Hematopoietic multipotent progenitor cell treated with erythropoietin and hydrocortisone succinate and interleukin-3 and kit ligand, for 17 days (in vitro differentiated cells): ENCODE measurements at places on chromosomes 5 and 9.

GRCh38 chr5:140926443-140927227 is 536 bp downstream of the PCDHAC1 start:
- no peak for DNase-seq

GRCh38 chr5:89471541-89471940 is 588.6 kb upstream of the MEF2C start:
- DNase-seq = no peak

DNA sequence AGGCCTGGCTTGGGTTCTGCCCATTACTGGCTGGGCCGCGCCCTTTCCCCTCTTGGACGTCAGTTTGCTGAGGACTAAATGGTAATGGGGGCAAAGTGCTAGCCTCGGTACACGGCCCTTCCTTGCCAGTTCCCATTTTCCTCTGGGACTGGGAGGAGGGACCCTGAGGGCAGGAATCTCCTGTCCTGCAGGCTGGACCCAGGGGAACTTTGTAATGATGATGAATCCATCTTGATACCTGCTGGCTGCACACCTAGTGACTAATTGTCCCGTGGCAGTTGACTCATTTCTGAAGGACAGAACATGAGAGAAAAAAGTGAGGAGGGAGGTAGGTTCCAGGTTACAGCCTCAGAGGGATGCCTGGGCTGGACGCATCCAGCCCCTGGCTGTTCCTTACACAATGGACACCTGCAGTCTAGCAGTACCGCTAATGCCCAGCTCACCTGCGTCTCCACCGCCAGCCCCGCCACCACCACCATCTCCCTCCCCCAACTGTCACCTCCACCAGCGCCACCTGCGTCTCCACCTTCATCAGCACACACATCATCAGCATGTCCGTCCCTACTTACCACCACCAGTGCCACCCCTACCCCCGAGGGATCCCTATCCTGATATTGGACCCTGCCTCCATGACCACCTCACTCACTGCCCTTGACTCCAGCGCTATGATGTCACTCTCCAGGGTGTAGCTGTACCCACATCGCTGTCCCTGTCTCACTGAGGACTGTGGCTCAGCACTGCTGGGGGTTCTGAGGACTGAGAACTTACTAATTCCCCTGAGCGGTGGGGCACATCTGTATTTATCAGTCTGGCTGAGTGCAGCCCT is 4.3 kb downstream of the CDHR2 start:
- DNase-seq = no peak

- DNase-seq = no peak
Measured at GRCh38 chr9:114395334-114395617, 7.5 kb upstream of the AKNA start.

DNA sequence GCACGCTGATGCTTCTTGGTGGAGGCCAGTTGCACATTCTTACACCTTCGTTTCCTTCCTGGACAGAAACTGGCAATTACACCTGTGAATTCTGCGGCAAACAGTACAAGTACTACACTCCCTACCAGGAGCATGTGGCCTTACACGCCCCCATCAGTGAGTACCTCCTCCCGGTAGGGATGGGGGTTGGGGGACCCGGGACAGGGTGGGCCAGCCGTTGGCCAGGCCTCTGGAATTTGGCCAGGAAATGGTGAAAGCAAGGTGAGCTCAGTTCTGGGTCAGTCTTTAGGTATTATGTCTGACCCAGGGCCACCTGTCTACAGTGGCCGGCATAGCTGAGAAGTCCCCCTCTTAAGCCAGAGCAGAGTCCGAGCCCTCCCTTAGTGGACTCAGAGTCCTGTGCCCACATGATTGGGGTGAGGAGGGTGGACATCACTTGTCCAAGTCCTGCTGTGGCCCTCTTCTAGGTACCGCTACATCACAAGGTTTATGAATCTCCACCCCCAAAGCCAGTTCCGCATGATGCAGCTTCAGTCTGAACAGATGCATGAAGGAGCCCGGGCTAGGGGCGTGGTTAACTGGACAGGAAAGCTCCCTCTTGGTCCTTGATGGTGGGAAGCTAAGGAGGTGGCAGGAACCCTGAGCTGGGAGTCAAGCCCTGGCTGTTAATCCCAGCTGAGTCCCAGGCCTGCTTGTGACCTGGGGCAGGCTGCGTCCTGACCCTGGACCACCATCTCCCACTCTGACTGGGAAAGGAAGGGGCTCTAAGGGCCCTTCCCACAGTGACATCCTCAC is 61.3 kb downstream of the AMBP start:
- no peak for DNase-seq

- no peak for DNase-seq
Measured at GRCh38 chr5:58834242-58835225, 251.7 kb downstream of the RAB3C start.

- no peak for DNase-seq
Measured at GRCh38 chr5:57778501-57779091, 296.0 kb upstream of the ACTBL2 start.

DNA sequence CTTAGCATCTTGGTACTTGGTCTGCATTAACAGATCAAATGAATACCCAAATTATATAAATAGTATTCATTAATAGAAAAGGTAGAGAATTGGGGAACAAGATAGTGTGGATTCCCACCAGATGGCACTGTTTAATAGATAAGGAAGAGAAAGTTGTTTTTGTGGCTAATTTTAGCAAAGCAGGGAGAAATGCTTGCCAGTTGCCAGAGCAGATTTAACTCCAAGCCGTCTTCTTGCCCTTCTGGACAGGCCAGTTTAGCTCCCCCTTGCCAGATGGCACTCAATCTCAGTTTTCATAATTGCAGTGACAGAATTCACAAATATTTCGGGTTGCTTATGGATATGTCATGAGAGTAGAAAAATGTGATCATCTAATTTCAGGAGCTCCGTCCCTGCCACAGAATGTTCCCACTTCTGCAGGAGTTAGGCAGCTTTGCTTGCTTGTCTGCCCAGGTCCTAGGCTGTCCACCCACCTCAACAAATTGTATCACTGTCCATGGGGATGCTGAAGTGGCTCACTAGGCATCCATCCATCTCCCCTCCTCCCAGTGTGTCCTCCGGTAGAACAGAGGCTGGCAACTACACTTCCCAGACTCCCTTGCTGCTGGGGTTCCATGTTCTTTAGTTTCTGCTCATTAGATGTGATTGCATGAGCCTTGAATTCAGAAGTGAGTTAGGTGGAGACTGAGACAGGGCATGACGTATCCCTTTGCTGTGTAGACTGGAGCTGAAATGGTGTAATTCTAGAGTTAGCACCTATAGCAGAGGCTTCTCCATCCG is 11.8 kb upstream of the HEXB start:
- peak; percentile 10 for DNase-seq

DNA sequence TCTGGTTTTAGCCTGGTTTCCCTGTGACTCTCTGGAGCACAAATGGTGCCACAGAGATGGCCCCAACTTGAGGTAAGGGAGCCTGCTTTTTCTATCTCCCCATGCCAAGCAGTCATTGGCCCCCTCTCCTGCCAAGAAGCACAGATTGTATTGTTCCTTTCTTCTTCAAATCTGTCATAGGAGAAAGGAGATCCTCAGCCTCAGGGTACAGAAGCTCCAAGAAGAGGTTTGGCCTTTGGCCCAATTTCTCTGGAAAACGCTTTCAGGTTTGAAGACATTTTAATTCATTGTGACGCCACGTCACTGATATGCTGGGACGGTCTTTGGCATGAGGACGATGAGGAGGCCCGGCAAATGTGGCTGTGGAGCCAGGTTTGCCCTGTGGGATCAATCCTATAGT is 29.2 kb upstream of the PANK3 start:
- DNase-seq = no peak

GRCh38 chr5:128896675-128897074 is 68.6 kb upstream of the SLC27A6 start:
- no peak for DNase-seq

GRCh38 chr9:77999231-77999631 is 32.4 kb downstream of the GNAQ start:
- no peak for DNase-seq

- no peak for DNase-seq
Measured at GRCh38 chr5:93746406-93747056, 5.1 kb upstream of the POU5F2 start.

- DNase-seq = no peak
Measured at GRCh38 chr9:16884952-16885513, 14.6 kb upstream of the BNC2 start.
